ENCODE measurements at places on chromosomes 2 and 18.

- no peaks in the 10 kb centered on the region for H3K4me1 ChIP-seq
- H3K27me3 ChIP-seq = no peaks in the 10 kb centered on the region
- no peak for DNase-seq
- H3K36me3 ChIP-seq = no peaks in the 10 kb centered on the region
- H3K4me3 ChIP-seq = no peak overlapping the region
Observed at GRCh38 chr2:168552450-168552856, 96.4 kb downstream of the CERS6 start.

DNA sequence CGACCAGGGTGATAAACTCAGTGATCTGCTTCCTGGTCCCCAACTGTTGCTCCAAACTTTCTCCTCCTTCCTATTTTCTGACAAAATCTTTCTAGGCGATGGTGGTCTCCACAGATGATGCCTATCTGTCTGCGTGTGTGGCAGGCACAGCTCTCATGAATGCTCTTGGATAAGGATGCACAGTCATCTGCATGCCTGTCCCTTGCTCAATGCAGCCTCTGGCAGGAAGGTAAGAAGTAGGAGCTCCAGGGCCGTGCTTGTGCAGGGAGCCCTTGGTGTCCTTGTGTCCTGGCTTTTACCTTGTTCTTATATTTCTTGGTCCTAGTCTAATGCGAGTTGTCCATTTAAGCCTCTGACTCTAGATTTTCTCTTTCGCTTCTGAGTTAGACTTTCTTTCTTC is 57.5 kb downstream of the INSIG2 start:
- no peak for DNase-seq
- H3K4me1 ChIP-seq = no peaks in the 10 kb centered on the region
- H3K4me3 ChIP-seq = no peak overlapping the region
- H3K36me3 ChIP-seq = no peaks in the 10 kb centered on the region
- no peak overlapping the region for H3K27ac ChIP-seq
- H3K27me3 ChIP-seq = no peaks in the 10 kb centered on the region

- no peaks in the 10 kb centered on the region for H3K4me1 ChIP-seq
- H3K27me3 ChIP-seq = no peaks in the 10 kb centered on the region
- H3K4me3 ChIP-seq = no peak overlapping the region
- H3K36me3 ChIP-seq = peaks cover 1% of the 10 kb centered on the region
Observed at GRCh38 chr18:55287935-55288868, 299.8 kb downstream of the TCF4 start.

- H3K27me3 ChIP-seq = peaks cover 89% of the 10 kb centered on the region
- no peak overlapping the region for H3K27ac ChIP-seq
- H3K36me3 ChIP-seq = no peaks in the 10 kb centered on the region
- no peak overlapping the region for H3K4me3 ChIP-seq
- DNase-seq = peak; percentile 39
Observed at GRCh38 chr2:176085861-176086771, 2.4 kb upstream of the EVX2 start.

DNA sequence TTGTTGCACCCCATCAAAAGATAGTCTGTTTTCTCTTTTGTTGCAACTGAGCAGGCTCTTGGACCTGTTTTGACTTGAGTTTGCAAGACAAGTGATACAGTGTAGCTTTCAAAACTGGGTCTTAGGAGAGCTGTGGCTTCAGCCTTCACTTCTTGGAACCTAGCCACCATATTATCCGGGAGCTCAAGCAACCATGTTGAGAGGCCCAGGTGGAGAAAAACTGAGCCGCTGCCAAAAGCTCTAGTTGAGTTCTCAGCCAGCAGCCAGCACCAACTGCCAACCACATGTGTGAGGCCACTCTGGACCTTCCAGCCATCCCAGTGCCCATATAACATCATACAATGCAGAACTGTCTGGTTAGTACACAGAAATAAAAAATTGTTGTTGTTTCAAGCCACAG is 5.4 kb downstream of the CACNB4 start:
- H3K4me3 ChIP-seq = no peak overlapping the region
- peaks cover 4% of the 10 kb centered on the region for H3K4me1 ChIP-seq
- H3K27ac ChIP-seq = no peak overlapping the region
- H3K36me3 ChIP-seq = no peaks in the 10 kb centered on the region
- peaks cover 8% of the 10 kb centered on the region for H3K27me3 ChIP-seq
- DNase-seq = no peak

DNA sequence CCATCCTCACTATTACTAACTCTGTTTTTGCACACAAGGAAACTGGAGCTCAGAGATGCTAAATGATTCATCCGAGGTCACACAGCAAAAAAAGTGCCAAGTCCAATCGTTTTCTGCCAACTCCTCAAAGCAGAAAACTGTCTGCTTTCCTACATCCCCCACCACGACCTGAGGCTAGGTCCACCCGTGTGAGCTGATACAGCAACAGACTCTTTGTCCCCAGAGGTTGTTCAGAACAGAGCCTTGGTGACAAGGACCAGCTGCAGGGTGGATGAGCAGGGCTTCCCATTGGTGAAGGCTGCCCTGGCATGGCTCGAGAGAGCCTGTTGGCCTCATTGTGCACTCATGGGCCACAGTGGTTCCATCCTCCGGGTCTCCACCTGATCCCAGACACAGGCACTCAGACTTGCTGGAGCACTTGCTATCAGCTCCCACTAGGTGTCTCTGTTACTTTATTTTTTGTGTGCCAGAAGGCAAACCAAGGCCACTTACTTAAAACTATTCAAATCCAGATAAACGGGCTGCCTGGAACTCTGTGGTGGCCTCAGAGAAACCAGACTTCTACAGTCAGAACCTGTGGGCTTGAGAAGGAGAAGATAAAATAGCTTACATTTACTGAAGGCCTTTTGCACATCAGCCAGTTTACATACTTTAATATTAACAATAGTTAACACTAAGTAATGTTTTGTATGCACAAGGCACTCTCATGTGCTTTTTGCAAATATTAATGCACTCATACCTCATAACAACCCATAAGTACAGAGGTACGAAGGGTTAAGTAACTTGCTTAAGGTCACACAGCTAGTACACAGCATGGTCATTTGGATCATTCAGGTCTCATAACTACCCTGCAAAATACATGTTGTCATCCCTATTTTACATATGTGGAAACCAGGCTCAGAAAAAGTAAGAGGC is 62.9 kb upstream of the CTIF start:
- H3K4me1 ChIP-seq = peaks cover 3% of the 10 kb centered on the region
- H3K27ac ChIP-seq = no peak overlapping the region
- DNase-seq = peak; percentile 77
- peaks cover 4% of the 10 kb centered on the region for H3K27me3 ChIP-seq

GRCh38 chr2:224875841-224876240 is 159.7 kb upstream of the CCDC195 start:
- no peaks in the 10 kb centered on the region for H3K4me1 ChIP-seq
- H3K36me3 ChIP-seq = peaks cover 5% of the 10 kb centered on the region
- no peaks in the 10 kb centered on the region for H3K27me3 ChIP-seq
- H3K27ac ChIP-seq = no peak overlapping the region

GRCh38 chr18:79406708-79407107 is 11.0 kb downstream of the NFATC1 start:
- H3K36me3 ChIP-seq = no peaks in the 10 kb centered on the region

- peaks cover 7% of the 10 kb centered on the region for H3K4me1 ChIP-seq
- peaks cover 4% of the 10 kb centered on the region for H3K36me3 ChIP-seq
- no peak for DNase-seq
- no peaks in the 10 kb centered on the region for H3K27me3 ChIP-seq
- no peak overlapping the region for H3K4me3 ChIP-seq
Observed at GRCh38 chr2:134346141-134346540, 92.3 kb downstream of the MGAT5 start.

GRCh38 chr2:121295911-121296650 is 11.1 kb upstream of the TFCP2L1 start:
- DNase-seq = no peak
- H3K36me3 ChIP-seq = no peaks in the 10 kb centered on the region
- peaks cover 2% of the 10 kb centered on the region for H3K27me3 ChIP-seq
- H3K27ac ChIP-seq = no peak overlapping the region
- H3K4me1 ChIP-seq = no peaks in the 10 kb centered on the region

DNA sequence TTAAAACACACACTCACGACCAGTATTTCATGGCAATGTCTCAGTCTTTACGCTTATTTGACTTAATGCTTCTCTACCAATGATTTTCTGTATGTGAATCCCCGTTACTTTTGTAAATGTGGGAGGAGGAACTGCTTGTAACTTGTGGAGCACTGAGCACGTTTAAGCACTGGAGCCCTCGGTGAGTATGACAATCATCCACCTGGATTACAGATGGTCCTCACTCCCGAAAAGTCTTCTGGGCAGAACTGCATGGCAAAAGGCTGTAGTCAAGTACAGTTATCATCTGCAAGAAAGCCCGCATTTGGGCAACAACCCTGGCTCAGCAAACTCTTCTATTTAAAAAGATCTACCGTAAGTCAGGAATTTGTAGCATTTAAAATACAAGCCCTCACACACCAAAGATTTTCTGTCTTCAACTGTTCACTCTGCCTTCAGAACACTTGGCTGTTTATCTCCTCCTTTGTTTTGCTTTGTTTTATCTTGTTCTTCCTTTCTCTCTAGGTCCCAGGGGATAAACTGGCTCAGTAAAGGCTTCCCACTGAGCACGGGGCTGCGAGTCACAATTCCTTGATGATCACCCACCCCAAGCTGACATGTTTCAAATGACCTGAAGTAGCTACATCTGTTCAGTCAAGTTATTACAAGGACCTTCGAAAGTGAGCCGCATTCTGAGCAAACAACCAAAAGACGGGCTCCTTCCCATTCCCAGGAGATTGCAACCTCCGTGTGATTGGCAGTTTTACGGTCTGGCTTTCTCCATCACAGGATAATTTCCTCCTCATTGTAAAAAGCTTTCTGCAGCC is 102.2 kb downstream of the DLGAP1 start:
- H3K4me3 ChIP-seq = no peak overlapping the region
- no peaks in the 10 kb centered on the region for H3K4me1 ChIP-seq
- H3K36me3 ChIP-seq = no peaks in the 10 kb centered on the region
- H3K27me3 ChIP-seq = no peaks in the 10 kb centered on the region

DNA sequence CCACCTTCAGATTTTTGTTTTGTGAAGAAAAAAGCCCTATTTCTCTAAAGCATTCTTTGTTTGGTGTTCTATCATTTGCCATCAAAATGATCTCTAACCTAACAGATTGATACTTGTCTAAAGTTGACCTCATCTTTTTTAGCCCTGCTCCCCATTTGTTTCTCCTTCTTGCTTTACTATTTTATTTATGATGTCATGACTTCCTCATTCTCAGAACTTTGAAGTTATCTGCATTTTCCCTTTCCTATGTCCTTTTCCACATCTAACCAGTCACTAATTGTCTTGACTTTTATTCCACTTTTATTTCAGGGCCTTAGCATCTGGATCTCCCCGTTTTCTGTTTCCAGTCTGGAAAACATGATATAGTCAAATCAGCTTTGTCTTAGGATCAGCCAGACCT is 8.3 kb downstream of the RAPGEF4 start:
- peaks cover 2% of the 10 kb centered on the region for H3K27me3 ChIP-seq
- no peak for DNase-seq
- H3K4me3 ChIP-seq = no peak overlapping the region
- H3K36me3 ChIP-seq = no peaks in the 10 kb centered on the region
- no peak overlapping the region for H3K27ac ChIP-seq

GRCh38 chr2:67304300-67304890 is 92.7 kb upstream of the ETAA1 start:
- H3K27me3 ChIP-seq = no peaks in the 10 kb centered on the region
- no peaks in the 10 kb centered on the region for H3K4me1 ChIP-seq
- DNase-seq = no peak

- no peaks in the 10 kb centered on the region for H3K36me3 ChIP-seq
- H3K27ac ChIP-seq = no peak overlapping the region
- H3K4me3 ChIP-seq = no peak overlapping the region
Observed at GRCh38 chr2:111035830-111036441, 84.8 kb upstream of the BCL2L11 start.

Data from fibroblast of lung (primary cell).